ENCODE measurements at places on chromosomes 2 and 18. TPM values are rescaled to one million over a fixed set of nuclear protein-coding genes. Genes with fewer than 3 reads are reported as not detected.

The CNDP1 gene
- not detected for total RNA-seq

The GALR1 gene
- not detected for total RNA-seq

The SLC23A3 gene
- total RNA-seq, result 0.64 TPM

The ACAA2 gene
- 36.1 TPM for total RNA-seq

The CD8B gene
- total RNA-seq, result not detected

The SELENOI gene
- total RNA-seq, result 34.1 TPM

The IL1R1 gene
- 62.6 TPM for total RNA-seq

The ACADL gene
- total RNA-seq, result not detected

The HNMT gene
- total RNA-seq, result 64.4 TPM

The POTEF gene
- total RNA-seq, result 4.8 TPM

The NFE2L2 gene
- 78.6 TPM for total RNA-seq

The ERFE gene
- total RNA-seq, result 0.86 TPM

The RAX gene
- total RNA-seq, result not detected

DNA sequence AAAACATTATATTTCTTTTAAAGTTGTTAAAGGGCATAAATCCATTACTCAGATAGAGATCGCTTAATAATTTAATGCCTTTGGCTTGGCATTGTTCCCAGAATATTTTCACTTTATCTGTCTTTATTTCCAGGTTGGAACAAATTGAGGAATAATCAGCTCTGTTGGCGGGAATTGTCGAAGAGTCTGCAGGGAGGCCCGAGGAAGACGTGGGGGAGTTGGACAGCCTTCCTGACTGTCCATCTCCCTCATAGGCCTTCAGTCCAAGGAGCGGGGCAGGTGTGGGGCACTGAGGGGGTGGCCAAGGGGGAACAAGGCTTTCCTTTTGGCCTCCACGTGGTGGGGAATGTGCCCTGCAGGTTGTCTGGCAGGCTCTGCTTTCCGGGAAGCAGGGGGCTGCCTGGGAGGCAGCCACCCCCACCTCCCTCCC lies 179.6 kb downstream of the ZBTB7C start:
- no peak for DNase-seq

DNA sequence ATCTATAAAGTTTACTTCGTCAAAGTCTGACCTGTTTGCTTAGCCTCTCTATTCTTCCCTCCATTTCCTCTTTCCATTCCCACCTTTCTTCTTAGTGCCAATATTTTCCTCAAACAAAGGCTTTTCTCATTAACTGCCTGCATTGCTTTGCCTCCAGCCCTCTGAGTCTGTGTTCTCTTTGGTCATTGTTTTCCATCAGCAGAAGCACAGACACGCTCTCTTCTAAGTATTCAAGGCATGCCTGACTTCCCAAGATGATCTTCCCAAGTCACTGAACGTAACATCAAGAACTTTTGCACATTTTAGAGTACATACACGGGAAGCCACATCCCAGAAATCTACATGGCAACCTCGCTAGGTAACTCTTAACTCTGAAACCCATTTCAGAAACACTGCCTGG lies 32.6 kb upstream of the ANXA4 start:
- no peak for DNase-seq

GRCh38 chr2:42793334-42794270 lies 1.2 kb upstream of the HAAO start:
- no peak for DNase-seq

GRCh38 chr2:16252891-16253290 lies 312.5 kb downstream of the MYCN start:
- DNase-seq, result no peak

- no peak for DNase-seq
Observed at GRCh38 chr2:38438133-38438882, 61.2 kb upstream of the ATL2 start.

DNA sequence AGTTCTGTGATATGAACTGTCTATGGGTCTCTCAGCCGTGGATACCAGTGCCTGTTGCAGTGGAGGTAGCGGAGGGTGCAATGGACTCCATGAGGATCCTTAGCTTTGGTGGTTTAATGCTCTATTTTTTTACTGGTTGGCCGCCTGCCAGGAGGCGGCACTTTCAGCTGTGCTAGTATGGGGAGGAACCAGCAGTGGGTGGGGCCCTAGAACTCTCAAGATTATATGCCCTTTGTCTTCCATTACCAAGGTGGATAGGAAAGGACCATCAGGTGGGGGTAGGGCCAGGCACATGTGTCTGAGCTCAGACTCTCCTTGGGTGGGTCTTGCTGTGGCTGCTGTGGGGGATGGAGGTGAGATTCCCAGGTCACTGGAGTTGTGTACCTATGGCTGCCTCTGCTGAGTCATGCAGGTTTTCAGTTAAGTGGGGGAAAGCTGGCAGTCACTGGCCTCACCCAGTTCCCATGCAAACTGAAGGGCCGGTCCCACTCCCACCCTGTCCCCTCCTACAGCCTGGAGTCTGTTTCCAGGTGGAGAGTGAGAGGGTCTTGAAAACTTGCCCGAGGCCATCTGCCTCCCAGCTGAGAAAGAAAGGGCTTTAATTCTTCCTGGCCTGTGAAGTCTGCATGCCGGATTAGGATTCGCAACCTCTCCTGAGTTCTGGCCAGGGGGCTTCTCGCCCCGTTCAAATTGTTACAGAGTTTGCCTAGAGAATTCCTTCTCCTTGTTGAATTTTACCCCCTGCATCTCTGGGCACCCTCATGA lies 14.5 kb downstream of the KCNS3 start:
- no peak for DNase-seq

DNA sequence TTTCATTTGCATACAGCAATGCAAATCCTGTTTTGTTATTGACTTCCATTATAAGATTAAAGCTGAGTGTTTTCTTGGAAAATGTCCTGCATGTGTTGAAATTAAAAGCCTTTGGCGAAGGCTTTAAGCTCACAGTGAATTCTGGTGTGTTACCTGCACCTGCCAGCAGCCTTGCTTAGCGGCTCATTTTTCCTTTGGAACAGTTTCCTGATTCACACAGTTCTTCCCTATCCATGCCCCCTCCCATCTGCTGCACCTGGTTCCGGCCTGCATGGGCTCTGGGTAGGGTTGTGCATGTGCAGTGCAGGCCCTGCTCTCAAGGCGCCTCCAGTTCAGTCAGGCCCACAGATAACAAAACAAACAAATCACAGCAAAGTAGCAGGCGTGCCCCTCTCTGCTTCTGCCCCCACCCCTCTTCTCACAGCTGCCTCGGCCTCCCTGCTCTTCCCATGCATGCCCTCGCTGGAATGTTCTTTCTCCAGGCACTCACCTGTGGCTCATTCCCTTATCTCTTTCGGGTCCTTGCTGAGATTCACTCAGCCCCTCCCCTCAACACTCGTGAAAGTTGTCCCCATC lies 15.8 kb downstream of the MTCL1 start:
- no peak for DNase-seq

GRCh38 chr2:72576861-72577260 lies 249.0 kb downstream of the EXOC6B start:
- DNase-seq, result no peak
